NCI-H510A (cell line): ENCODE measurements at places on chromosomes 2 and 18.
A peak's percentile ranks its signal among the peaks of the same experiment; 100 is the strongest.

DNA sequence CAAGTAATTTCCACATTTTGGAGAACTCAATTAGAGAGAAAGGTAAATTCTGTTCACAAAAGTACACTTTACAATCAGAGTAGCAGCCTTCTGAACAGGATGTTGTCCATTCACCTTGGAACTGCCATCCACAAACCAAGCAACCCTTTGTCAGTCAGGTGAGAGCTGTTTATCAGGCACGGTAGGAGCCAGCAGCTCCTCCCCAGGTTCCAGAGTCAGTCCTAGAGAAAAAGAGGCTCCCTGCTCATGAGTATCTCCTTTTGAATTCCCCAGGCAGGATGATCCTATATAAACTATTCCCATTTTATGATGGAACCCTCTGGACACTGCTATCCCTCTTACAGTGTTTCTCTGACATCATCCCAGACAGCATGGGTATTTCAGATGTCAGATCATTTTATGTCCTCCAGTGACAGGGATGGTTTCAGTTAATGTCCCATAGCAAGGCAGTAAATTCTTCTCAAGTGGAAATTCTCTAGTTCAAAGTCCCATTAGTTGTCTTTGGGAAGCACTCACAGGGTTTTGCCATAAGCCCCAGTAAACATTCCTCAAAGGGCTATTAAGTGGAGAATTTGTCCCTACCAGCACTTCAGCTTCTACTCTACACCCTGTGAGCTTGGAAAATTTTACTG lies 34.5 kb upstream of the CSRNP3 start:
- DNase-seq = no peak

GRCh38 chr2:208015475-208015874 lies 9.9 kb downstream of the PLEKHM3 start:
- no peak for DNase-seq

DNA sequence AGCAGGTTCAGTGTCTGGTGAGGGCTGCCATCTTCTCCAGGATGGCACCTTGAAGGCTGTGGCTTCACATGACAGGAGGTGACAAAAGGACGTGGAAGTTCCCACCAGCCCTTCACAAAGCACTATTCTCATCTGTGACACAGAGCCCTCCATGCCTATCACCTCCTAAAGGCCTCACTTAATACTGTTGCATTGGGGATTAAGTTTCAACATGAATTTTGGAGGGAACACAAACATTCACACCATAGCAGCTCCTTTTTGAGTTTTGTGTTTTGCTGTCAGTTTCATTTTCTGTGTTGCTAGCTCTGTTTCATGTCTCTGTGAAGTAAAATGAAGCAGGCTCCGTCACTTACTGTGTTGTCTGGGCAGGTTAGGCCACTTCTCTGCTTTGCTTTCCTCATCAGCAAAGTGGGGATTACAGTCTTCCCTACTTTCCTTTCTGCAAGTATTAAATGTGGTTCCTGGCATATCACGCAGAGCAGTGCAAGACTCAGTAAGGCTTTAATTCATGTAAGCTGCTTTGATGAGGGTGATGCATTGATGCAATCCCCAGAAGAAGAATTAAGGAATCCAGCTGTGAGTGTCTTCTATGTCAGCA lies 31.6 kb downstream of the LIMS1 start:
- DNase-seq = no peak

- no peak for DNase-seq
Measured at GRCh38 chr2:85470850-85471800, 52.6 kb downstream of the SH2D6 start.

DNA sequence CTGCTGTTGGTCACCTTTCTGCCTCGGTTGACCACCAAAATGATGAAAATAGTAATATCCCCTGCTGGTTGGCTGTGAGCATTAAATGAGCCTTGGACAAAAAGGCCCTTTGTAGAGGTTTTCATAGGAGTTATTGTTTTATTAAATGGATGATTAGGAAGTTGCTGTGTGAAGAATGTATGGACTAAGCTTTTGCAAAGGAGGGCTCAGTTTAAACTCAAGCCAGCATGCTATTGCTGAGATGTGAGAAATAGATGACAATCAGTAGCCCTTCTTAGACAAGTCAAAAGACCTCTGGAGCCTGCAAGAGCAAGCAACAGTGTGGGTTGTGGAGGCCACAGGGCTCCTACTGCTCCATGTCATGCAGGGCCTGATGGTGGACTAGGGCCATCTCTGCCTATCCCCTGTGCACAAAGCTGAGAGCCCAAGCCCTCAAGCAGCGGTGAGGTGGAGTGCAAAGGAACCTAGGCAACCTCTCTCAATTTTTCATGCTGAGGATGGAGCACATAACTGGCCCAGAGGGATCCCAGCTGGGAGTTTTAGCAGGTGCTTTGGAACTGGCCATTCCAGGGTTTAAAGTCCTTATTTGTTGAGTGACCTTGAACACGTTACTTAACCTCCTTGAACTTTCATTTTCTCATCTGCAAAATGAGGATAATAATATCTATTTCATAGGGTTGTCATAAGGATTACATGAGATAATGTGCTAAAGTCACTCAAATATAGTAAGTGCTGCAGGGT lies 37.1 kb downstream of the FOSL2 start:
- no peak for DNase-seq

DNA sequence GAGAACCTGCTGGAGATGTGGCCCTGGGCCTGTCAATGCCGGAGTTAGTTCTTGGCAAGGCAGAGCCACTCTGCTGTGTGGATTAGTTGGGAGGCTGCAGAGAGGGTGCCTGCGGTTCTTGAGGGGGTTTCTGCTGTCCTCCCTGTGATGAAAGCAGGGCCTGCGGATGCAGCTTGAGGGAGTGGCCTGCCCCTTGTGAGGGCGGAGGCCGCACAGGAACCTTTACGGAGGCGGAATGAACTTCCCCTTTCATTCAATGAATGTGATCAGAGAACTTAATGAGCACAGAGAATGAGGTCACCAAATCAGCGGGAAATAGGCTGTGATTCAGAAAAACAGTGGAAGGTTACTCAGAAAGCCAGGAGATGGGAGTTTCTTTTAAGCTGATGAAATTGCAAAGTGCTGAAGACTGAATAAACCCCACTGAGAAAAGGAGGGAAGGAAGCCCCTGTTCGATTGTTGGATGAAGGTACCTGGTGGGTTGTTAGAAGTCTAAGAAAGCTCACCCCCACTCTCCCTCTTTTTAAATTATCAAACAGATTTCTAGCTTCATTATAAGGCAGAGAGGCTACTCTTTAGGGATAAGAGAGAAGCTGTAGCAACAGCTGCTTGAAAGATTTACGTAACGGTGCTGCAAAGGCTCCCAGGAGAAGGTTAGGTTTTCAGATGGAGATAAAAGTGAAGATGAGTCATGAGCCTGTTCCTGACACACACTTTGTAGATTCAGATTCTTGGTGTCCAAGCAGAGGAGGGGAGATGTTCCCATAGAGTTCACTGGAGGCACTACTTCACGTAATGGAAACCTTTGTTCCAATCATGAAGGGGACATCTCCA lies 47.4 kb downstream of the VWA3B start:
- no peak for DNase-seq

DNA sequence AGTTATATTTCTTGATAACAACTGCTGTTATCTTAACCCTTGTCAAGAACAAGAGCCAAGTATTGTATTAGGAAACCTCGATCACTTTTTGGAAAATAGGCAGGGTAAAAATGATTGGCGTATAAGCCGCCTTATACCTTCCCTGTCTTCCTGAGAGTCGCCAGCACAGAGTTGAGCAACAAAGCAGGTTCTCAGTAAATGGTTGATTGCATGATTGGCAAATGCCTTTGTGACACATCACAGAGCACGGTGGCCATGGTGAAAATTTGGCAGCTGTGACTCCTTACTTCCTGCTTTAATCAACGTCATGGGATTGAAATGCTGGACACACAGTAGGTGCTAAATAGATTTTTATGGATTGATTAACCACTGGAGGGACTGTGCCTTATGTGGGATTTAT lies 3.9 kb upstream of the KLHL29 start:
- DNase-seq = no peak

GRCh38 chr2:194742706-194743105 lies 914.3 kb upstream of the SLC39A10 start:
- DNase-seq = no peak

DNA sequence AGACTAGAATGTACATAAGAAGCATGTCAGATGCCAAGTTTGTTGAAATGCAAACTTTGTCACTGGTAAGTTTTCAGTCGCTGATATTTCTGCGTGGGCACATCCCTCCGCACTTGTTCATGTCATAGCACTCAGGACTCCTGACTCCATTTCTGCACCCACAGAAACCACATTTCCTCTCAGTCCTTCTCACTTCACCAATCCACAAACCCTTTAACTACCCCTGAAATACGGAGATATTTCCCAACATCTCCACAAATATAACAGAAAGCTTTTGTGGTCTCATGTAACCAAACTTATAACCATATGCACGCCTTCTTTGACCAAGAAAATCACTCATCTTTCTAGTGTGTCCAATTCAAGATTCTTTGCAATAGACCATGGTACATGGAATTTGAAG lies 276.9 kb upstream of the ERBB4 start:
- DNase-seq = no peak

DNA sequence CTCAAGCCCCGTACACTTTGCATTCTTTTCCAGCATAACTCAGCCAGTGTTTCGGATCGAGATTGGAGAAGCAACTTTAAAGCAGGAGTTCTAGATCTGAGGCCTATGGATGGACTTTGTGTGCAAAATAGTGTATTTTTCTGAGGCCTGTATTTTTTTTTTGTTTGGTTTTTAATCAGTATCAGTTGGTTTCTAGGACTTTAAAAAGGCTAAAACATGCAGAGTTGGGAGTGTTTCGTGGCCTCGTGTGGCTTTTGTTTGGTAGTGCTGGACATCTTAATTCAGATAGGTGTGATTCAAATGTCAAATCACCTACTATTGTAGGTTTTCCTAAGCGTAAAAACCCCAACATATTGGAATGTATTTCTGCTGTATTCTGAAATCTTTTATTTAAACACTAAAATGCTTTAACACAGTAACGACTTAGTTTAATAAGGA lies 282 bp upstream of the PUS10 start:
- no peak for DNase-seq

- DNase-seq = no peak
Measured at GRCh38 chr2:238945433-238946150, 97.7 kb downstream of the TWIST2 start.

GRCh38 chr18:3451989-3452749 lies 2.2 kb downstream of the TGIF1 start:
- no peak for DNase-seq

DNA sequence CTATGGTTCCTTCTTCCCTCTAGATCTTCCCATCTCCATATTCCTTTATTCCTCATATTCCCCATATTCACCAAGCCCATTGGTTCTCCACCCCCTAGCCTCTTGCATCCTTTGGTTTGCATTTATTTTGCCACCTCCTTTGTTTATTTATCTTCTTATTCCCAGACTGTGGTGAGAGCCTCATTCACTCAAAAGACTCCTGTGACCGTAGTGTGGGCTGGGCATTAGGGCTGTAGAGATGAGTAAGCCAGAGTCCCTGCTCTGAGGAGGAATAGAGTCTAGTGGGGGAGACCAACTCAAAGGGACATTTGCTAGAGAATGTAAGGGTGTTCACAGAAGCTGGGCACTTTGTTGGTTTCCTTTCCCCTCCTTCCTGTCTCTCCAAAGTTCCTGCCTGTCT lies 8.3 kb downstream of the ATG16L1 start:
- no peak for DNase-seq

DNA sequence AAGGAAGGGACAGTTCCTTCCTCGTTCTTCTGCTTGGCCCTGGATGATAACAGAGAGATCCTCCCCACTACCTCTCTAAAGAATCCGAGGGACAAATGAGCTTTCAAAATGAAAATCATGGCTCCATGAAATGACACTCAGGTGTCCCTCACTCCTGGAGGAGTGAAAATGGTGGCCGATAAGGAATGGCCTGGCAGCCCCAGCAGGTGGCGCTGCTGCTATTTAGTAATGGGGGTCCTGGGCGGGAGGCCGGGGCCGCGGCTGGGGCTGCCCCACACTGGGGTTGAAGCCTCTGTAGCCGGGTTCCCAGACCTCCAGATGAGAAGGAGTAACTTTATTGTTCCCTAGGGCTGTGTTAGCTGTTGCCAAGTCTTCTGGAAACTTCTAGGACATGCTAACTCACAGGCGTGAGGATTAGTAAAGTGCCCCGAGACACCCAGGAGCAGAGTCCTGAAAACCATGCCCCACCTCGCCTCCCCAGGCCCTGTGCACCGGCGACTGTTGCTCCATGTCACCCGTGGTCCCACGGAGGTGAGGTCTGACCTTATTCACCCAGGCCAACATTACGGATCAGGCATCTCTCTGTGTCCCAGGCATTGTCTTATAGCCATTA lies 138.0 kb downstream of the CTIF start:
- DNase-seq = peak; percentile 22

GRCh38 chr18:78697446-78697845 lies 282.2 kb upstream of the SALL3 start:
- no peak for DNase-seq

DNA sequence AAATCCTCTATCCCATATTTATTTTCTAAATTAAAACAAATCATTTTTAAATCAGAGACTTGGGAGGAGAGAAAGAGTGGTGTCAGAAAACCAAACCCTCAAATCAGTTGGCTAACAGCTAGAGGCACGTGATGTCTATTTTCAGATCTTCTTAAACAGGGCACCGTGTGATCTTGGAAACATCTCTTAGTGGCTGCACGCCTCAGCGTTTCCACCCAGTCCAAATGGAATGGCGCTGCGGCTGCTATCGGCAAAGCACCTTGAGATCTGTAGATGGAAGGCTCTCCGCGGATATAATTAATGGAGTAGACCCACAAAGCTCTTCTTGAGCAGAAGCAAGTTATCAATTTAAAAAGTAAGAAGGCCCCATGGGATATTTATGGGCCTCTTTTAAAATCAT lies 50.0 kb downstream of the NRP2 start:
- no peak for DNase-seq

DNA sequence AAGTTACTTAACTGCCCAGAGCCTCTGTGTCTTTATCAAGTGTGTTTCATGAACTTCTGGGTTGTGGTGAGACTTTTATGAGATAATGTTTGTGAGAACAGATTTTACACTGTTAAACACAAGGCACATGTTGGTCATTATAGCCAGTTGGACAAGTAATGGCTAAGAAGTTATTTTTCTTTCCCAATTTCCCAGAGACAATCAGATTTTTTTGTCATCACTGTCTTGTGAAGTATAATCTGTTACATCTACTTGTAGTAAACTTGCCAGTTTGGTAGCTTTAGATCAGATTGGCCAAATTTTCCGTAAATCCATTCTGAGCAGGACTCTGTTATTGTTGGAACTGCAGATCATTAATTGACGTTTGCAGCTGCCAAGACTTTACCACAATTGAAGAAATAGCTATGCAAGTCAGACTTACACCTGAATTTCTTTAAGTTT lies 838.8 kb downstream of the SLC4A3 start:
- no peak for DNase-seq
